GM10248 (cell line): ENCODE measurements at places on chromosomes 2 and 18.

- no peak for DNase-seq
These were observed 5.7 kb downstream of the PROC start for GRCh38 chr2:127423880-127424279.

- DNase-seq = peak; percentile 29
These were observed 165.2 kb upstream of the KLF7 start for GRCh38 chr2:207330912-207331311.

DNA sequence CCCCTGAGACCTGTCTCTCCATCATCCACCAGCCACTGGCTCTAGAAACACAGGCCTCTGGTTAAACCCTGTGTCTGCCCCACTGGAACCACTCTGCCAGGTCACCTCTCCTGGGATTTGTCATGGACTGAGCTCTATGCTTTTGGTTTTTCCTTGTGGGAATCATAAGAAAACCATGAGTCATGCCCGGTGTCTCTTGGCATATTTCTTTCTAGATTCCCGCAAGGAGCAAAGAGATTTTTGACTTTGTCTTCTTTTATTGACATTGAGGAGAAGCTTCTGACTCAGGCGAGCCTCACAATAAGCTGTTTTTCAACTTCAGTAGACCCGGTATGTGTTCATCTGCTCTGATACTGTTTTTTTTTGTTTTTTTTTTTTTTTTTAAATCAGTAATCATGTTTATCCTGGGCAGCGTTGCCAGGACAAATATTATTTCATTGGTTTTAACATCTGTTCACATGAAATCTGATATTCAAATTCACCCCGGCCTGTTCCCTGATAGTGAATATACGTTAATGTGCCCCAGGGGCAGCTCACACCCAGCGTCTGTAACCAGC, 207.1 kb downstream of the ACKR3 start:
- DNase-seq = no peak

DNA sequence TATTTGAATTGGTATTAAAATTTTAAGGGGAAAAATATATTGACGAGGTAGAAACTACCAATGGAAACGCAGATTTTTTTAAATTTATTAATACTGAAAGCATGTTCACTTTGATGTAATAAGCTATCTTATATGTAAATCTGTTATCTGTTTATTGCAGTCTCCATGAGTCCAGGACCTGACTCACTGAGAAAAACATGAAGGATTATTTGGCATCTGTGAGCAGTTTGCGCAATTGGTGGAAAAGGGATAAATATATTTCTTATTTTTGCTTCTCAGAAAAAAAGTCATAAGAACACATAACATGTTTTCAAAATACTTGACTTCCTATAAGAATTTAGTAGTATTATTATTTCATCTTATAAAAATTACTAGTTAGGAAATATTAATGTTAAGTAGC, 561.4 kb downstream of the ADCYAP1 start:
- no peak for DNase-seq

DNA sequence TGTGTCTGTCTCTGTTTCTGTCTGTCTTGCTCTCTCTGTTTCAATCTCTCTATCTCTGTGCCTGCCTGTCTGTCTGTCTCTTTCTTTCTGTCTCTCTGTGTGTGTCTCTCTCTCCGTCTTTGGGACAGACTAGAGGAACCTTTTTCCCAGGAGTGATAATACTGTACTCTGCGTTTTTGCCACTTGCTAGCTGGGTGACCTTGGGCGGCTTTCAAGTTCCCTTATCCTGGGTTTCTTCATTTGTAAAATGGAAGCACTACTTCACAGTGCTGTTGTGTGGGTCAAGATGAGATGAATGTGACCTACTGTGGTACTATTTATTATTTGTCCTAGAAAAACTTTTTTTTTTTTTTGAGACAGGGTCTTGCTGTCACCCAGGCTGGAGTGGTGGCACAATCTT, 42.4 kb downstream of the HPCAL1 start:
- no peak for DNase-seq

DNA sequence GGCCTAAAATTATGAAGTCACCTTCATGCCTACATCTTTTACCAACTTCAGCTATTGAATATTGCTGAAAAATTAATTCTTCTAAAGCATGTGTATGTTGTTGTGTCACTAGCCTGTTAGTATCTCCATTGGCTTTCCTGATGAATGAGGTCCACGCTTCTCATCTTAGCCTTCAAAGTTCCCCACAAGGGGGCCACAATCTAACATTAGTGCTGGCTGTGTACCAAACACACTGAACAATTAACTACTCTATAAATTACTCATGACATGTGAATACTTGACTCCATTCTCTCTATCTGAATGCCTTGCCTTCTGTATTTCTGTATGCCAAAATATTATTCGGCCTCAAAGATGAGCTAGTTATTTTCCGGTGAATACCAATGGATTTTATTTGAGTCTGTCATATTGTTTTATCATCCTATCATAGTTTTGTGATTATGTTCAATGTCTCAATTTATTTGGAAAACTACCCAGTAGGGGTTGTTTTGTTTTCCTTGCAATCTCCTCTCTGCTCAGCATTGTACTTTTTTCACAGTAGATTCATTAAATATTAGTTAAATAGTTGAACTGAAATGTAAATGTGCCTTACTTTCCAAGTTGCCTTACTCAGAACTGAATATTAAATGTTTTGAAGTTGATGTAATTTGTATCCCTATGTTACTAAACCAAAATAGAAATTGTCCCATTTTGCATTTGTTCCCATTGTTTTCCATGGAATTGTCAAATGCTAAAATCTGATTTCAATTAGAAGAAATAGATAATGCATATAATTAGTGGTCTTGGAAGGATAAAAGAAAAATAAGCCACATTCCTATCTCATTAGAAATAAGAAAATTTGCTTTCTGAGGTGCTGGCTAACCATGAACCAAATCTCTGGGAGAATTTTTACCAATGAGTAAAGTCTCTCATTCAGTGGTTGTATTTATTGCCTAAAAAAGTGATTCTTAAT, 208.4 kb upstream of the COL3A1 start:
- DNase-seq = no peak

DNA sequence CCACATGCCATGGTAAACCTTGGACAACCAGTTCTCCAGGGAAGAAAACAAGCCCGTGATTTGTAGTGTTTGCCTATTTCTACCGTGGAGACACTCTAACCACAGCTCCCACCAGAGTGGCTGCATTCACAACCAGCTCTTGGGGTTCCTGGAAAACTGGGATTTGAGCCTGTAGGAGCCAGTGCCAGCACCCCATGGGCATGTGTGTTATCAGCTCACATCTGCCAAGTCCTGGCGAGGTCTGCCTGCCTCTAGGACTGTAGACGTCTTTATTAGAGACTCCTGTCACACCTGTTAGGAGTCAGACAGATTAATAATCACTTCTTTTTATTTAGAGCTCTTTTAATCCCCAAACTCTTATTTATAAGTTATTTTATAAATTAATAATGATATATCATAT, 41.0 kb downstream of the INPP5D start:
- DNase-seq = no peak

DNA sequence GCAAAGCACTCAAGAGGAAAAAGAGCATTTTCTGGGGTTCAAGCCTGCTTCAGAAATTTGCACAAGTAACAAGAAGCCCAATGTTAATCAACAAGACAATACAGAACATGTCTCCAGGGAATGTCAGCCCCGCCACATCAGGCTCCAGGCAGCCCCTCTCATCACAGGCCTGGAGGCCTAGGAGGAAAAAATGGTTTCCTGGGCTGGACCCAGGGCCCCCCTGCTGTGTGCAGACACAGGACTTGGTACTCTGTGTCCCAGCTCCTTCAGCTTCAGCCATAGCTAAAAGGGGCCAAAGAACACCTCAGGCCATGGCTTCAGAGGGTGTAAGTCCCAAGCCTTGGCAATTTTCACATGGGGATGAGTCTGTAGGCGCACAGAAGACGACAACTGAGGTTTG, 802.9 kb upstream of the KLHL29 start:
- no peak for DNase-seq

GRCh38 chr2:228556717-228557116, 375.2 kb upstream of the SPHKAP start:
- no peak for DNase-seq

- DNase-seq = no peak
These were observed 156.4 kb upstream of the GALNT13 start for GRCh38 chr2:153715218-153715850.
